Upper lobe of left lung (tissue), 6 donors: ENCODE measurements at places on chromosomes 16 and 17.

DNA sequence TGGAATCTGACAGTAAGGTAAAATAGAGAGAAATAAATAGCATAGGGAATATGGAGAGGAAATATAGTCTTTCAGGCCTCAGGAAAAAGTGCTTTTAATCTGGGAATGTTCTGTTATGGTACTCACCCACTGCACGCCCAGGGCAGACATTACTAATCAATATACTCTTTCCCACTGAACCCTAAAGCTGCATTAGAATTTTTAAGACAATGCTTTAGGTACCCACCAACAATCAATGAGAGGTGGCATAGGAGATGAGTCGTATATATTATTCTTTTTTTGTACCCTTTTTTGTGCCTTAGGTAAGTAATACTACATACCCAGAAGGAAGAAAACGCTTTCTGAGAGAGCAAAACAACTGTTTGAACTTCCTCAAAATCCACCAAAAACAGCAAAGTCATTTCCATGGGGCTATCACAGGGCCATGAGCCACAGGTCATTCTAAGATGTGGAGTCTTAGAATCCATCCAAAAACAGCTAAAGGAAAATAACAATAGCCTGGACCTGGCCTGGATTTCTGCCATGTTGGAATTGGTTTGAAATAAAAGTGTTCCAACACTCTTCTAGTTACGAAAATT is 542.1 kb downstream of the XYLT1 start:
- DNase-seq, result no peak

GRCh38 chr17:65572581-65573281 is 11.3 kb upstream of the AXIN2 start:
- DNase-seq, result no peak

GRCh38 chr16:57258226-57258909 is 13.3 kb downstream of the ARL2BP start:
- DNase-seq, result peak; percentile 46

DNA sequence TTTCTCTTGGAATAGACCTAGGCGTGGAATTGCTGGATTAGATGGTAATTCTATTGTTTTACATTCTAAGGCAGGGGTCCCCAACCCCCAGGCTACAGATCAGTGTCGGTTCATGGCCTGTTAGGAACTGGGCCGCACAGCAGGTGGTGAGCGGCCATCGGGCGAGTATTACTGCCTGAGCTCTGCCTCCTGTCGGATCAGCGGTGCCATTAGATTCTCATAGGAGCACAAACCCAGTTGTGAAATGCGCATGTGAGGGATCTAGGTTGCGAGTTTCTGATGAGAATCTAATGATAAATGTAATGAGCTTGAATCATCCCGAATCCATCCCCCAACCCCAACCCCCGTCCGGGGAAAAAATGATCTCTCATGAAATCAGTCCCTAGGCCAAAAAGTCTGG is 23.0 kb downstream of the NLRC5 start:
- DNase-seq, result no peak

DNA sequence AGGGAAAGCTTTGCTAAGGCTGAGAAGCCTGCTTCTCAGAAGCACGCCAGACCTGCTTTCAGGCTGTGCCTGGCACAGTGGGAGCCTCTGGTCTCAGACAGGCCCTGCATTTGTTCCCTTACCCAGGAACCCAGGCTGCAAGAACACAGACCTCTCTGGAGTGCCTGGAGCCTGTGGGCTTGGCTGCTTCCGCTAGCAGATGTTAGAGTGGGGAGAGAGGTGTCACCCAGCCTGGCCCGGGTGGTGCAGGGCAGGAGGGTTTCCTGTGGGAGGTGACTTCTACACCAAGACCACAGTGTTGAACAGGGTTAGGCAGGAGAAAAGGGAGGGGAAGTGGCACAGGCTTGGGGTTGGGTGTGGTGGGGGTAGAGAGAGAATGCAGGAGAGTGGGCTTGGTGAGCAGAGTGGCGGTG is 35.8 kb upstream of the ADGRG1 start:
- DNase-seq, result peak; percentile 36

DNA sequence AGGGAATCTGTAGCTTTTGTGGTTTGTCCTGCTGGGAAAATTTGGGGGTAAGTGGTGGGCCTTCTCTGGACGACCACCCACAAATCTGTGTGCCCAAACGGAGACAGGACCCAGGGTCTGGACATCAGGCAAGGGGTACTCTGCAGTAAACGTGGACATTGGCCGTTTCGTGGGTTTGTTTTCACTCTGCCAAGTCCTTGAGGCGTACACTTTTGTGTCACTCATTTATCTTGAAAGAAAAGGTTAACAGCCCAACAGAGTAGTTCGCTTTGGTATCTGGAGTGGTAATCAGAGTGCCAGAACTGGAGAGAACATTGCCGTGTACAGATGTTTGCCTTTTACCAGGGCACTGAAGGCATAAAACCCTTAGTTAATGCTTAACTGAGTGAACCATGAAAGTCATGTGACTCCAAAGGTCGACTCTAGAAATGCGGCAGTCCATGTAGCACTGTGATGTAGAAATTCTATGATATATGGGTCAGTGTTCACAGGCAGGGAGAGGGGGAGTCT is 15.4 kb downstream of the NAA60 start:
- peak; percentile 53 for DNase-seq

DNA sequence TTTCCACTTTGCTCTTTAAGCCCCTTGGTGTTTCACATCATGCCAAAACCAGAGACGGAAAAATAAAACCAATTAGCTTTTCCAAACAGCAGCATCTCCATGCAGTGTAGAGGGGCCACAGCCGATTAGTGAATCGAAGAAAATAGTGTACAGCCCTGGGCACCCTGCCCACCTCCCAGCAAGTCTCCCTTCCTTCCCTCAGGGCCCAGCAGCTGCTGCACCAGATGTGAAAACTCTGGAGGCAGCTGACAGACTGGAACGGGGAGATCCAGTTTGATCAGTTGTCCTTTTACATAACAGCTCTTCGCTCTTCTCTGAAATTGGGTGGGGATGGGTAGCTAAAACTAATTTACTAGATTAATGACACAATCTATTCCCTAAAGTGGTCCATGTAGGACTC is 19.3 kb downstream of the TMEM11 start:
- no peak for DNase-seq

GRCh38 chr17:48244121-48244711 is 136.7 kb downstream of the SNX11 start:
- DNase-seq, result no peak

DNA sequence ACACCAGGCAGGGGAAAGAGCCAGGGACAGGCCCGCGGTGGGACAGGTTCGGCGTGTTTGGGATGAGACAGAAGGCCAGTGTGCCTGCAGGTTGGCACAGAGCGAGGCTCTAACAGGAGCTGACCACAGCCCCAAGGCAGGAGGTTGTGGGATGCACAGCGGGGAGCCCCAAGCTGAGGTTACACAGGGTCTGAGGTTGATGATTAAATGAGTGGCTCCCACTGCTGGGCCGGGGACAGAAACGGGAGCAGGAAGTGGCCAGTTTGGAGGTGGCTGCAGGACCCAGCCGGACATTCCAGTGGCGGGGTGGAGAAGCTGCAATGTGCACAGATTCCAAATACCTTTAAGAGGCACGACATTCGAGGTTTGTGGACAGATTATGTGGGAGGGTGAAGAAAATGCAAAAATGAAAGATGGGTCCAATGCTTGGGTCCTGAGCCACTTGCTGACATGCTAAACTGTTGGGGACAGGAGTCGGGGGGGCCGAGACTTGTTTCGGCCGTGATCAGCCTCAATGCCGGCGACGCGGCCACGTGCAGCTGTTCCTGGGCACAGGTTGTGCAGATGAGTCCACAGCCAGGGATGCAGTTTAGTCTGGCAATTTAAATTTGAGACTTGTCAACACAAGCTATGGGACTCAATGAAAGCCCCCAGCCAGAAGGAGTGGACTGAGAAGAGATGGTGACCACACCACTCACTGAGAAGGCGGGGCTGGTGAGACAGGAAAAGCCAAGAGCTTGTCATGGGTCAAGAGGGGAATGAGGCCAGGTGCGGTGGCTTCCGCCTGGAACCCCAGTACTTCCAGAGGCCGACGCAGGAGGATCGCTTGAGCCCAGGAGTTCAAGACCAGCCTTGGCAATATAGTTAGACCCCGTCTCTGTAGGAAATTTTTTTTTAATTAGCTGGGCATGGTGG is 8.7 kb downstream of the ENPP7 start:
- peak; percentile 75 for DNase-seq

- DNase-seq, result no peak
Measured at GRCh38 chr16:57838161-57838560, 35.9 kb upstream of the KIFC3 start.

DNA sequence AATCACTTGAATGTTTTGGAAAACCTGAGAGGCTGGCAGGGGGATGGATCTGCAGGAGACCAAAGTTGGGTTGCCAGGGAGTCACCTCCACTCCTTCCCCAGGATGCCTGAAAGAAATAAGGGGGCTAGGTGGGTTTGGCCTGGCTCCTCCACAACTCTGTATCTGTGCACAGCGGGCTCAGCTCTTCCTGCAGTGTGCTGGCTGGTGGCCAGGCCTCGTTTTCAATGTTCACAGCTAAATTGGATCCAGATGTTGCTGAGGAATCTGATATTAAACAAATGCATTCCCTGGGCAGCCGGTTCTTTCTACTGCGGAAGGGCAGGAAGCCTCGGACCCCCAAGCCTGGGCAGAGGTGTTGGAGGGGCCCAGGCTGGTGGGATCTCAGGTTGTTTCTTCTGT is 106.2 kb downstream of the N4BP1 start:
- DNase-seq, result no peak

- no peak for DNase-seq
Measured at GRCh38 chr16:53290520-53290919, 143.8 kb upstream of the RBL2 start.

- DNase-seq, result peak; percentile 59
Measured at GRCh38 chr17:83007504-83008185, 71.8 kb upstream of the METRNL start.

DNA sequence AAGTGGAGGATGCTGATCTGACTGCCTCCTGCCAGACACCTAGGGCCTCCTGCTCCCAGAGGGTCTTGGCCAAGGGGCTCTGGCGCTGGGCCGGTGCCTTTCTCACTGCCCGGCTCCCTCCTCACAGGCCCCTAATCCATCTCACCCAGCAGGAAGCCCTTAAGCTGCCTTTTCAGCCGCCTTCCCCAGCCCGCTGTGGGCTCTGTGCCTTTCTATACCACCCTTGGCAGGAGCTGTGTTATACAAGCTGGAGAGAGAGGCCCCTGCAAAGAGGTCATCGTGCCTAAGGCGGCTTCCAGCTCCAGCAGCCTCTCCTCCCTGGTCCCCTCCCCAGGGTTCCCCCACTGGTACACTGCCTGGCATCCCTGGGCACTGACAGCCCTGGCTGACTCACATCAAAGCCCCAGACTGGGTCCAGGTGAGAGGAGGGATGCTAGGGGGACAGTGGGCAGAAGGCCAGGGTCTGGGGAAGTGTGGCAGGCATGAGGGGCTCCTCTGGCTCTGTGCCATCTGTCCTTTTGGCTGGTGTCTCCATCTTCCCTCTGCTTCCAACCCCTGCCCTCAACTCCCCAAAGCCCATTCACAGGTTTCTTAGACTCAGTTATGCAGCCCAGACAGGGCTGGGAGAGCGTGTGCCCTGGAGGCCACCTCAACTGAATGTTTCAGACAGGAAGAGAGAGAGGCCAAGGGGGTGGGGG is 15.3 kb upstream of the FZD2 start:
- peak; percentile 29 for DNase-seq

DNA sequence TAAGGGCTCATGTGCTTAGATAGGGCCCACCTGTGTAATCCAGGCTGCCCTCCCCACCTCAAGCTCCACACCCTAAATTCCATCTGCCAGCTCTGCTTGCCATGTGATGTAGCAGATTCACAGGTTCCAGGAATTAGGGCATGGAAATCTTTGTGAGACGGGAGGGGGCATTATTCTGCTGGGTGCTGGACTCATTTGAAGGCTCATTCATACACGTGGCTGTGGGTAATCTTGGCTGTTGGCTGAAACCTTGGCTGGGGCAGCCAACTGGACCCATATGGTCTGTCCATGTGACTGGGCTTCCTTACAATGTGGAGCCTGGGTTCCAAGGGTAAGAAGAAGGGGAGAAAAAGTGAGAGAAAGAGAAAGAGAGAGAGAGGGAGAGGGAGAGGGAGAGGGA is 115.1 kb downstream of the CYLD start:
- no peak for DNase-seq
